ENCODE measurements at places on chromosomes 16 and 17.

DNA sequence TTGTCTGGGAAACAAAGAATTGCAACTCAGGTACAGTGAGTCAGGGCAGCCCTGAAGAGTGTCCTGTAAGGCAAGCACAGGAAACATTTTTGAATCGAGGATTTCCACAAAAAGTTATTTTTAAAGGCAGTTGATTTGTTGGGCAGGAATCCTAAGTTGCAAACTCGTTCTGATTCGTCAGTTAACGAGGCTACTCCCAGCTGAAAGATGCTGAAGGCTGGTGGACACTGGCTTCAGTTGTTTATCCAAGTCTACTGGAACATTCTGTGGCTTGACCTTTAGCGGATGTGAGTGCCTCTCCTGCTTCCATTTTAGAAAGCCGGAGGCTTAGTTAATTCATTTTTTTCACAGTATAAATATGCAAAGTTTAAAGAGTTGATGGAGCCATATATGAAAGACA lies 84.2 kb downstream of the KCNJ12 start:
- no peak for DNase-seq

- no peak for DNase-seq
Observed at GRCh38 chr16:59192551-59193199, 458.6 kb upstream of the GOT2 start.

GRCh38 chr16:56424404-56424764 lies 961 bp downstream of the AMFR start:
- DNase-seq: no peak

DNA sequence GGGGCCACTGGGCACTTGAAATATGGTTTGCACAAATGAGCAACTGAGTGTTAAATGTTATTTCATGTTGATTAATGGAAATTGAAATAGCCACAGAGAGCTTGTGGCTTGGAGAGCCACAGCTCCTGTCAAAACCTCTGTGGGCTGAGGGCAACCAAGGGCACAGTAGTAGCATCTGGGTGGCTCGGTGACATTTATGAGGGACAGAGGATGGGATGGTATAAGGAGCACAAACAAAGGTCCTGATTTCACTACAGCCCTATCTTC lies 215.9 kb downstream of the SOX9 start:
- no peak for DNase-seq

- no peak for DNase-seq
Observed at GRCh38 chr17:46785696-46786095, 32.8 kb downstream of the WNT3 start.

GRCh38 chr17:17693253-17694168 lies 12.3 kb downstream of the RAI1 start:
- no peak for DNase-seq

DNA sequence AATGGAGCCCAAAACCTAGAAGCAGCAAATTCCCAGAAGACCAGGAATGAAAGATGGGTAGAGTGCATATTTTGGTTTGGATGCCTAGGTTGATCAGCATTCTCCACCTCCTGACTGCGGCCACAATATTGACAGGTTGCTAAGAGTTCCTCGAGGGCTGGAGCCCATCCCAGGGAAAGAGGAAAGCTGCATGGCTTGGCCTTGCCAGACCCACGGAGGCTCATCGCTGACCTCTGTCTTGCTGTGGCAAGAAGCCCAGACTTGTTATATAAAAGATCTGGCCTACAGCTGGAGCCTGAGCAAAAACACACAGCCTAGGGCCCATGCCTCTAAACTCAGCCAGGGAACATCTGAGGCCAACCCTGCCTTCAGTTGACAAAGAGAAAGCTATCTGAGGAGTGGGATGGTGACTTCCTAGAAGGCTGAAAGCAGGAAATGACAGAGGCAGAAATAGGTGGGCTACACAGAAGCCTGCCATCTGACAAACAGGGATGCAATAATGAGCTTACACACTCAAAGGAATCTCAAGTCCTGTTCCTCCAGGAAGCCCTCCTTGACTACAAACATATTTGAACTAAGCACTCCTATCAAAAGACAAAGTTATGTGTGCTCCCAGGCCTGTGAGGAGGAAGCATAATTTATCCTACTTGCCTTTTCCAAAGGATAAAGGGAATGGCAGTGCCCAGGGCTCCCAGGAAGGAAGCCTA lies 22.5 kb upstream of the SLC35B1 start:
- DNase-seq: peak; percentile 88
